Mesendoderm (in vitro differentiated cells): ENCODE measurements at places on chromosomes 1 and 21.

- DNase-seq, result no peak
Measured at GRCh38 chr1:235818632-235819136, 48.0 kb downstream of the LYST start.

GRCh38 chr21:8991088-8991907, 1530.1 kb upstream of the TPTE start:
- DNase-seq, result no peak

- DNase-seq, result peak; percentile 80
Measured at GRCh38 chr1:54375712-54376429, 30.3 kb downstream of the SSBP3 start.

DNA sequence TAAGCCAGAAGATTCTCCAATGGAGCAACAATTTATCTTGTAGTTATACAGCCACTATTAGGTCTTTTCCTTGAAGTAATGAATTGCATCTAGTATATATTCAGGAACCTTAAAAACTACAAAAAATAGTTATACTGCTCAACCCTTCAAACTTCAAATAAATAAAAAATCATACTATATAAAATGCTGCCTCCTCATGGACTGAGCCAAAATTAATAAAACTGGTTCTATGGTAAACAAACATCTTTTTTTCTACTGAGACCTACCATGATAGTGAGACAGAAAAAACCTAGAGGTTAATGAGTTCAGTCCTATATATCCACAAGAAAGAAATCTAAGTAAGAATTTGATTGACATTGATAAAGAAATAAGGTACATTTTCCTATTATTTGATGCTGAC, 67.7 kb downstream of the GPATCH2 start:
- DNase-seq, result no peak

DNA sequence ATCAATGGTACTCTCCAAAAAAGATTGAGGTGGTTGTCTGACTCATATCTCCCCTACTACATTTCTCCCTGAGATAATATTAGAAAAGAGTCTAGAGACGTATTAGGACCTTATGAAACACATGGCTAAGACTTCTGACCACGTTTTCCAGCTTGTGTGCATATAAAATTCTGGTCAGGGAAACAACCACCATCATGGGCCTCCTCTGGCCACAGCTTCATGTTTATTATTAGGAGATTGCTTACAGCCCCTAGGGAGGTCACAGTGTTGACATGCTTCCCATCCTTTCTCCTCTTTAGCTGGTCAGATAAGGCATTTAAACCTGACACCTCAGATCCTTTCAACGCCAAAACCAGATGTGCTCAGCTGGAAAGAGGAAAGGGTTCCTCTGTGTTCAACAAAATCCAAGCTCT, 620.2 kb downstream of the PLPP3 start:
- peak; percentile 31 for DNase-seq

DNA sequence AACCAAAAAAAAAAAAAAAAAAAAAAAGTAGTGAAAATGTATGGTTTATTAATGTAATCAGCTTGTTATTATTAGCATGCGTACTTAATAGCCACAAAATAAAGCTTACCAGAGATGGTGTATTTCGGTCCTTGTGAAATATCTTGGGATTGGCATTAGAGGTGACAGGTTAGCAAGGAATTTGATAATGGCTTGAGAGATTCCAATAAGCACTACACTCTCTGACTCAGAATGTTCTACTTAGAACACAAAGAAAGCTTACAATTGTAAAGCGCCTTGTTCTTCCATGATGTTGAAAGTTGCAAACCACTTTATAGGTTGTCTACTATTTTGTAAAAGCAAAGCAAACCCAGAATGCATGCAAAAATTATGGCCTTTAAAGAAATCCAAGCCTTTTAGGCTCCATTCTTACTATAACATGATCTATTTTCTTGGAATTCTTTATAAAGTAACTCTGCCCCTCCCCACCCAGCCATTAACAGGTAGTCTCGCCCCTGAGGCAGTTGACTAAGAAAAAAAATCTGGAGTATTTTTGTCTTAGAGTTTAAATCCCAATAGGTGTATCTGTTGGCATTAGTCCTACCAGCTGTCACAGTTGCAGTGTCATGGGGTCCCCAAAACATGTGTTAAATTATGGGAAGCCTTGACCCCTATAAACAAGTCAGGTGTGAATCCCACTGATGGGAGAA, 129.2 kb downstream of the DHRS3 start:
- DNase-seq, result peak; percentile 59

- DNase-seq, result no peak
Measured at GRCh38 chr1:187096689-187097088, 267.9 kb downstream of the PLA2G4A start.

DNA sequence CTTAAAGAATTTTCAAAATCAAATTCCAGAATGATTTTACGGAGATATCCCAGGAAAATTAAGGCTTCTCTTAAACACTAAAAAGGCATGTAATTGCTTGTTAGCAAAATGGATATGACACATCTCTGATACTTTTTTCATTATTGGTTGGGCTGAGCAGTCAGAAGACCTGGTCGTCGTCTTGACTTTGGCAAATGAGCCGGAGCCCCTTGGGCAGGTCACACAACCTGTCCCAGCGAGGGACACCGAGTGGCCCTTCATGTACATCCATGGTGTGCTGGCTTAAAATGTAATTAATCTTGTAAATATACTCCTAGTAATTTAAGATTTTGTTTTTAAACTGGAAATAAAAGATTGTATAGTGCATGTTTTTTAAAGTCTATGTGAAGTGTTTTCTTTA, 33.9 kb downstream of the IFNGR2 start:
- DNase-seq, result no peak

GRCh38 chr1:228414511-228415211, 2.0 kb downstream of the TRIM17 start:
- DNase-seq, result no peak

DNA sequence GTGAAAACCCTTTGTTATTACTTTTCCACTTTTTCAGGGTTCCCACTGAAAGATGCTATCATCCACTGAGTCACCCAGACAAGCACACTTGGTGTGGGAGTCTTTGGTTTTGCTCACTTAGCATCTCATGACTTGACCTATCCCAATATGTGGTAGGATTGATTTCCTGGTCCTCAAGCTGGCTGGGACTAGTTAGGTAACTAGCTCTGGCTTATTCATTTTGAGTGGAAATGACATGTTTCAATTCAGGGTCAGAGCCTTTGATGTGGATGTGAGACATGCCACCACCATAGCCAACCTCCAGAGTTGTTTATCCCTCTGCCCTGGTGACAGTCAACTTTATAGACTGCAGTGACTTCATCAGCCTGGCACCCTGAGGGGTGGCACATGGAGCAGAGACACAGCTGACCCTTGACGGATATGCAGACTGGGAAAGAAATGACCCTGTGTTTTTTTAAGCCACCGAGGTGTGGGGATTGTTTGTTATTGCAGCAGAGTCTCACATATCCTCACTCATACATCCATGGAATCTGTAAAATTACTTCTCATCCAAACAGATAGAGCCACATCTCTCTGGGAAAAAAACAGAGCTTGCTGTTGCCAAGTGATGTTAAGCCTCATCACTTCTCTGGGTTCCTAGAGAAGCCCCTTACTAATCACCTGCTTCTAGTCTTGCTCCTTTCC, 699.9 kb downstream of the MATN1 start:
- no peak for DNase-seq

GRCh38 chr1:172698224-172698623, 39.3 kb downstream of the FASLG start:
- no peak for DNase-seq

GRCh38 chr1:214002472-214002871, 14.7 kb downstream of the PROX1 start:
- DNase-seq, result no peak

DNA sequence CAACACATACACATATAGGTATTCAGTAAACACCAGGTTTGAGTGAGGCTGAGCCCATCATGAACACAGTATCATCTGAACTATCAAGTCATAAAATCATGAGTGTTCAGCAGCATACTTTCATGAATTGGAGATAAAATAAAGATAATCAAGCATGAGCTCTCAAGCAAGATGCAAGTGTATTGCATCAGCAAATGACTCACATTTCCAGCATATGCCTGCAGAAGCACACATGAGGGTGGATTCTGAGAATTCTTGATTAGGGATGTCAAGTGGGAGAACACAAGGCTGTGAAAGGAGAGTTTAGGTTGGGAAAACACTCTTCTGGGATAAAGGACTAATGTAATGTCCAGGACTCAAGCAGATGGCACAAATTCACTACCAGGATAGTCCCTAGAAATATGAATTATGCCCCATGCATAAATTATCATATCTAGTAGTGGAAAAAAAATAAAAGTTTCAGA, 299.2 kb downstream of the SRGAP2C start:
- peak; percentile 56 for DNase-seq

DNA sequence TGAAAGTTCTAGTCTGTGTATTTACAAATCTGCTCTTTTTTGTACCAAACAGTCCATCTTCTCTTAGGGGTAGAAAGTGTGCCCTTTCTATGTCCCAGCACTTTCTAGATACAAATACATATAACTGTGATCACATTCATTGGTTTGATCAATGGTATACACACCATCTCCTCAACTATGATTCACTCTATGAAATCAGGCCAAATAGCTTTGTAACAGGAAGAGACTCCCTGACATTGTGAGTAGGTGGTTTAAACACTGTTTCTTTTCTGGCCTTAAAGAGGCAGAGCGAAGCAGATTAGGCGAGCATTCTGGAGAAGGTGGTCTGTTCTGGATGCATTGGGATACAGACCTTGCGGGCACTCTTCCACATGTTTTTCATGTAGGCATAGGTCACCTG, 39.3 kb upstream of the EXOSC10 start:
- no peak for DNase-seq

GRCh38 chr1:76668046-76668445, 199.2 kb upstream of the ST6GALNAC5 start:
- no peak for DNase-seq

DNA sequence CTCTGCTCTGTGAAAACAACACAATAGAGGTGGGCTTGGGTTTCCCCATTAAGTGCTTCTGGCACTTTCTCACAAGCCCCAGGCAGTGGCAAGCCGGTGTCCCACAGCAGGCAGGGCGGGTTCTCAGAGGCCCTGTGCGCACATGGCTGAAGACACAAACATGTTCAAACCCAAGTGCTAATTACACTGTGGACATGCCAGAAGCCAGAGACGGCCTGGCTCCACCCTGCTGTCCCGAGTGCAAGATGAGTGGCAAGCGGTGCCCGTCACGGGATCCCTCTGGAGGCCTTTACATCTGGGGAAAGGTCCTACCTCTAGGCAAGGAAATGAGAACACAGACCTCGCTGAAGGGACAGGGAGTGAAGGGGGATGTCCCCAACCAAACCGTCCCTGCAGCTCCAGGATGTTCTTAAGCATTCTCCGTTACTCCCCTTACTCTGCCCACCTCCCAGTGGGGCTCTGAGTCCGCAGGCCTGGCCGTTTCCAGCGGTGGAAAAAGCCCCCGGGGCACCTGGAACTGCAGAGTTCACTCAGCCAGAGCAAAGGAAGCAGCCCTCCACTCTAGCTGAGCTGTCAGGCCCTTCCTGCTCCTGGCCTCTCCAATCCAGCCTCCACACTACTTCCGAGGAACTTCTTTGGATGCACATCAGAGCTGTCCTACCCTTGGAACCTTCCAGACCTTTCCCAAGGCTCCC, 57.4 kb downstream of the SLC66A1 start:
- DNase-seq, result peak; percentile 30

GRCh38 chr1:93537924-93538323, 90.0 kb downstream of the FNBP1L start:
- no peak for DNase-seq

- DNase-seq, result no peak
Measured at GRCh38 chr1:167695756-167696561, 25.8 kb upstream of the MPZL1 start.

DNA sequence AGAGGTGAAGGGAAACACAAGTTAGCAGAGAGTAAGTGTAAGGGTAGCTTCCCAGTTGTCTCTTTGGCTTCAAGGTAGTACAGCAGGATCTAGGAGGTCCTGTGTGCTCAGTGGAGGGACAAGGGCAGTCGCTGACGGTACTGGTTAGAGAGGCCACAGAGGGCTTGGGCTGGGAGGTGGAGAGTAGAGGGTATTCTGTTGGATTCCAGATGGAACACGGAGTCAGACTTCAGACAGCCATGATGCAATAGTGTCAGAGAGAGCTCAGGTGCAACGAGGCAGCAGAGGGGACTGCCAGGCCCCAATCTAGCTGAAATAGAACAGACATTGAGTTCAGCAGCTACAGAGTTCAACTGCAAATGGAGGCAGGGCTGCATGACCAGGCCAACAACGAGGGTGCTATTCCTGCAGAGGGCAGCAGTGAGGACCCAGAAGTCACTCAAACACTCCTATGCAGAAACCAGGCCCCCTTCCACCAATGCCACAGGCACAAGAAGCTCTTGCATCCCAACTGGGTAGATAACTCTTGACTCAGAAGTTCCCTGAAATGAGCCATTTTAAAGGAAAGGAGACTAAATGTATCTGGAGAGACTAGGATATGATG, 325.0 kb upstream of the ESRRG start:
- peak; percentile 82 for DNase-seq

- DNase-seq, result no peak
Measured at GRCh38 chr1:1847890-1848289, 43.0 kb downstream of the GNB1 start.

GRCh38 chr1:116218922-116219321, 107.7 kb downstream of the MAB21L3 start:
- peak; percentile 14 for DNase-seq

DNA sequence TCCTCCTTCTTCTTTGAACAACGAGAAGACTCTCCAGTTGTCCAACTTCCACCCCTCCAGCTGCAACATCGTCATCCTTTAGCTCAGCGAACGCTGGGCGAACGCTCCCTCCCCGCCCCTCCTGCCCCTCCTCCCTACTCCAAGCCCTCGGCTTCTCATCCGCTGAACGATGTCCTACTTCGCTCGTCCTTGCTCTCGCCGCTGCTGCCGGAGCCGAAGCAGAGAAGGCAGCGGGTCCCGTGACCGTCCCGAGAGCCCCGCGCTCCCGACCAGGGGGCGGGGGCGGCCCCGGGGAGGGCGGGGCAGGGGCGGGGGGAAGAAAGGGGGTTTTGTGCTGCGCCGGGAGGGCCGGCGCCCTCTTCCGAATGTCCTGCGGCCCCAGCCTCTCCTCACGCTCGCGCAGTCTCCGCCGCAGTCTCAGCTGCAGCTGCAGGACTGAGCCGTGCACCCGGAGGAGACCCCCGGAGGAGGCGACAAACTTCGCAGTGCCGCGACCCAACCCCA, at the start of gene BCAN:
TSS of gene BCAN (plus strand) at position 357 of the 504 bp plus-strand sequence. CDS start 3,938 bp downstream, outside the sequence.
- peak; percentile 67 for DNase-seq

GRCh38 chr1:116019653-116020253, 43.4 kb downstream of the SLC22A15 start:
- DNase-seq, result no peak

DNA sequence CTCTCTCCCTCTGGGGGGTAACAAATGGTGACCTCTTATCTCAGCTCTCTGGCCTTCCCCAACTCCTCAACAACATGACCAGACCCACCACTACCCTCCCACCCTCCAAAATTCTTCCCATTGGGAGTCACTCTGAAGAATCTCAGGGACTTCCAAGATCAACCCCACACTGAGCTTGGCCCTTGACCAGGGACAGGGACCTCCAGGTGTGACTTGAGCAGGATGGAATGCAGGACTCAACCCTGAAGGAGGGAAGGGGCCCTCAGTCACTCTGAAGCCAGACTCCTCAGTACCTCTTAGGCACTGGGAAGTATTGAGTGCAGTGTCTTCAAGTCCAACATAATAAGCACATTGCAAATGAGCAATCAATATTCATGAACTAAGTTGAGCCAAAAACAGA, 1.9 kb downstream of the CASQ1 start:
- peak; percentile 82 for DNase-seq
